NCI-H524 (cell line): ENCODE measurements at places on chromosomes 11 and 22.

DNA sequence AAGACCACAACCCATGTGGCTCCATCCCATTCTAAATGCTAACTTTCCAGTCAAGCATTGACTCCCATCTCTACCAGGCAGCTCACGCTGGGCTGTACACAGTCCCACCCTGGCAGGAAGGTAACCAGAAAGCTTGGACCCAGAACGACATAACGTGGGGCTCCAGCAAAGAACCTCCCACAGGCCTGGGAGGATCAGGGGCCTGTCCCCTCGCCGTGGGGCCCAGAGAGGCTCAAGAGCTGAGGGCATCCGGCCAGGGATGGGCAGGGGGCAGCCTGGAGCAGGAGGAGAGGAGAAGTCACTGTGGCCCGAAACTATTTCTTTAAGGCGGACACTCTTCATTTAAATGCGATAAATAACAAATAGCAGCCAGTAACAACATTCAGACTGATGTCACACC, 169.9 kb downstream of the SHANK2 start:
- DNase-seq = no peak

GRCh38 chr11:119880143-119880542, 151.1 kb upstream of the NECTIN1 start:
- DNase-seq = no peak

- no peak for DNase-seq
Measured at GRCh38 chr11:70769106-70769505, 370.8 kb downstream of the CTTN start.

DNA sequence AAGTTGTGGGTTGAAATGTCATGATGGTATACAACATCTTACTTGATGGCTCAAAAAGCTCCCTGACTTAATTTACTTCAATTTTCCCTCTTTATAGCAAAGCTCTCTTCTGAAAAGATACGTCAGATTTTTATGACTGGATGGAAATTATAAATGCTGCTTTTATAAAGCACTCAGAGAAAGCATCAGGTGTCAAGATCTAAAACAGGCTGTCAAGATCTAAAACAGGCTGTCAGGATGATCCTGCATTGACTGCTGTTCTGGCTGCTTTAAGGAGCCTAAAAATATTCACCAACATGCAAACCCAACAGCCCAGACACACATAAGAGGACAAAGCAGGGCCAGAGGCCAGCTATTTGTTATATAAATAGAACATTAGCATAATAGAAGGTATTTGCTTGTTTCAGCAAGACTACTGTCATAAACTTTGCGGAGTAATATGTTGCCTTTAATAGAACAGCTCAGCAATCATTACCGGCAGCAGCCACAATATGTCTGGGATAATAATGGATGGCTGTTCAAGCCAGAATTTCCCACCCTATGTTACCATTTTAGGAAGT, 77.3 kb upstream of the ANO5 start:
- DNase-seq = no peak
